HepG2 (cell line): ENCODE measurements at places on chromosomes 3 and 15. TPM values are rescaled to one million over a fixed set of nuclear protein-coding genes. Genes with fewer than 3 reads are reported as not detected.
A peak's percentile ranks its signal among the peaks of the same experiment; 100 is the strongest.

GRCh38 chr3:61333192-61333961 is 82.1 kb upstream of the FHIT start:
- DNase-seq, result no peak

- no peak for DNase-seq
Measured at GRCh38 chr3:142875583-142876207, 13.2 kb downstream of the PCOLCE2 start.

DNA sequence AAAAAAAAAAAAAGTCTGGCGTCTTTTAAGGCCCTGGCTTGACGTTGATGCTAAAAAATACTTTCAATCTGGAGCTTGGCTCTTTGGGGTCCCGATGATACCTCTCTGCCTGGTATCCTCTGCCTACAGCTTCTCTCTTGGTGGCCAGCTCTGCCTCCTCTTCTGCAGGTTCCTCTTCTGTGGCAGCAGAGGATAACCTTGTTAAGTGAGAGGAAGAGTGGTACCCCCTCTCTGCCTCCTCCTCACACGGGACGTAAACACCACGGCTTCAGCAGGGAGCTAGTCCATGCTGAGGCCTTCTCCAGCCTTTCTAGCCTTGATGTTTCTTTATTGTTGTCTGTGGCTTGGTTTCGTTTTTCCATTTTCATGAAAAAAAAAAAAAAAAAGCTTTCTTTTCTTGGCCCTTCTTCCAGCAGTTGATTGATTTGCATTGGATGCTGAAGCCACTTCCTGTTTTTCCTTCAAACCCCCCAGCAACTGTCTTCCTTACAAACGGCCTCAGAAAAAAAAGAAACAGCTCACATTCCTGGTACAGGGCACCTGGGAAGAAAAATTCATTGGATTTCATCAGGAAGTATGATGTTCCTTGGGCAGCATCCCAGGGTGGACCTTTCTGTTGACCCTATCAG is 59.7 kb downstream of the RORA start:
- DNase-seq, result no peak

Gene CRABP1
- total RNA-seq, result not detected in 2 replicates

Gene ROBO1
- total RNA-seq, result 53.1 and 71.0 TPM in 2 replicates

GRCh38 chr3:72756900-72757299 is 91.3 kb downstream of the SHQ1 start:
- no peak for DNase-seq

GRCh38 chr15:52710050-52710707 is 31.0 kb upstream of the ATOSA start:
- no peak for DNase-seq

- peak; percentile 14 for DNase-seq
Measured at GRCh38 chr3:195080571-195081151, 190.3 kb downstream of the XXYLT1 start.

DNA sequence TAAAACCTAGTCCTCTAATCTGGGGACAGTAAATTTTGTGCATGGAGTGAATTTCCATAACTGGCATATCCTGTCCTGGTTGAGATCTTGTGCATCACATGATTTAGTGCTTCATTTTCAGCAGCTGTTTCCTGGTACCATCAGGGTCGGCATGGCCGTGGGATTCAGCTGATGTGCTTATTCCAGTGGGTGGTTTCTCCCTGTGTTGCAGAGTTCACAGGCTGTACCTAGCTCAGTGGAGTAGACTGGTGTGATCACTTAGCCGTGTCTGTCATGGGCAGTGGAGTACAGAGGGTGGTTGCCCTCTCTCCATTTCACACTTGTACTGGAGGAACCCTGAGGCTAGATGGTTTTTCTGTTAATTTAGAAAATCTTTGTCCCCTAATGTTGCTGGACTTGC is 228.5 kb downstream of the PTPRG start:
- no peak for DNase-seq
